ENCODE measurements at places on chromosomes 5 and 9. TPM values are rescaled to one million over a fixed set of nuclear protein-coding genes. Genes with fewer than 3 reads are reported as not detected.

The EQTN gene
- polyA plus RNA-seq = not detected

The ACTBL2 gene
- 0.01 TPM for polyA plus RNA-seq

The NUTM2G gene
- not detected for polyA plus RNA-seq

The GMCL2 gene
- not detected for polyA plus RNA-seq

The CAVIN4 gene
- polyA plus RNA-seq = 0.10 TPM

The CD274 gene
- 2.6 TPM for polyA plus RNA-seq

The IL4 gene
- not detected for polyA plus RNA-seq

The ANGPTL2 gene
- 35.8 TPM for polyA plus RNA-seq

The PCDHA4 gene
- polyA plus RNA-seq = 0.04 TPM

The APBB3 gene
- 22.2 TPM for polyA plus RNA-seq

The WNT8A gene
- polyA plus RNA-seq = not detected

The ITGA1 gene
- polyA plus RNA-seq = 19.6 TPM

The SPATA31D4 gene
- polyA plus RNA-seq = not detected

The RHOBTB3 gene
- 75.1 TPM for polyA plus RNA-seq

The NMUR2 gene
- polyA plus RNA-seq = not detected

The PCDHA7 gene
- 0.14 TPM for polyA plus RNA-seq

All from adipose tissue (tissue), 3 donors.